ENCODE measurements at places on chromosomes 7 and 10.
A peak's percentile ranks its signal among the peaks of the same experiment; 100 is the strongest.

GRCh38 chr10:29876008-29876555 lies 183.3 kb downstream of the JCAD start:
- DNase-seq, result no peak

- no peak for DNase-seq
Measured at GRCh38 chr10:92479547-92479946, 94.3 kb downstream of the IDE start.

DNA sequence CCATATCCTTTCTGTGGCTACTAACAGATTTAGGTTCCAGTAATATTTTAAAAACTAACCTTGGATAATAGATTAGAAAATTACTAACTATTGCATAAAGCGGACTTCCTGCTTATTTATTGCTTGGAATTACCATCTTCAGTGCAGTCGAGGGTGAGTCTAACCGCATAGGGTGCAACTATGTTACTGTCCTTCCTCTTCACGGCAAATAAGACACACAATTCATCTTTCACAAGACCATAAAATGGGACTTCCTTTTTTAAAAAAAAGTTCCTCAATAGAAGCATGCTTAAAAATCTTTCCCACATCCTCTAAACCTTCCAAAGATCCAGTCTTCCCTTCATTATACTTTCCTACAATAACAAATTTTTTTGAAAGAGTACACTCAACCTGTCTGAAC lies 2.1 kb downstream of the SLC25A40 start:
- DNase-seq, result no peak

GRCh38 chr7:158706273-158706704 lies 1.7 kb upstream of the NCAPG2 start:
- no peak for DNase-seq

DNA sequence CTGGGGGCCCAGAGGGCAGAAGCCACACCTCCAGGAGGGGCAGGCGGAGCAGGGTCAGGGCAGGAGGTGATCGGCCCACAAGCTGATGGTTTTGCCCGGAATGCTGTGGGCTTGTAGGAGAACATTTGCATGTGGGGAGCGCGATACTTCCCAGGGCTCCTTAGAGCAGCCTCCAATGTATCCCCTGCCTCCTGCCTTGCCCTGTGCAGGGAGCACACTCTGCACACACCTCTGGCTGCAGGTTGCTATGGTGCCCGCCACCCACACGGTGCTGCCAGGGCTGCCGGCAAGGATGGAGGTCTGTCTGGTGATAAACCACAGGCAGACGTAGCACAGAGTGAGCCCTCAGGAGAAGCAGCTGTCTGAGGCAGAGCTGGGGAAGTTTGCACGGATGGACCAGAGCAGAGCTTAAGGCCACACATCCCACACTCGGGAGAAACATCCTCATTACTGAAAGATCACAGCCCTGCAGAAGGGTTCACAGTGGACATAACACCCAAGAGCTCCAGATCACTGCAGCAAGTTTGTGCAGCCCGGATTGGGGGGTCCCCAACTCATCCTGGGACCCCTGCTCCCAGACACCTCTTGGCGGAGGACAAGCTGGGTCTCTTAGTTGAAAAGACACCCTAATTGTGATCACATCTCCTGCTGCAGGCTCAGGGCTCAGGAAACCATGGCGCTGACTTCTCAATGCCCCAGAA lies 41.8 kb downstream of the VIPR2 start:
- peak; percentile 21 for DNase-seq

- peak; percentile 62 for DNase-seq
Measured at GRCh38 chr10:114404171-114405010, at the start of gene AFAP1L2. Gene AFAP1L2 (minus strand): TSS chr10:114404502. CDS start chr10:114404455, 47 bp downstream.

GRCh38 chr10:91162495-91163268 lies 57.8 kb upstream of the PCGF5 start:
- peak; percentile 68 for DNase-seq

- no peak for DNase-seq
Measured at GRCh38 chr10:88216976-88217375, 353.6 kb downstream of the PTEN start.

DNA sequence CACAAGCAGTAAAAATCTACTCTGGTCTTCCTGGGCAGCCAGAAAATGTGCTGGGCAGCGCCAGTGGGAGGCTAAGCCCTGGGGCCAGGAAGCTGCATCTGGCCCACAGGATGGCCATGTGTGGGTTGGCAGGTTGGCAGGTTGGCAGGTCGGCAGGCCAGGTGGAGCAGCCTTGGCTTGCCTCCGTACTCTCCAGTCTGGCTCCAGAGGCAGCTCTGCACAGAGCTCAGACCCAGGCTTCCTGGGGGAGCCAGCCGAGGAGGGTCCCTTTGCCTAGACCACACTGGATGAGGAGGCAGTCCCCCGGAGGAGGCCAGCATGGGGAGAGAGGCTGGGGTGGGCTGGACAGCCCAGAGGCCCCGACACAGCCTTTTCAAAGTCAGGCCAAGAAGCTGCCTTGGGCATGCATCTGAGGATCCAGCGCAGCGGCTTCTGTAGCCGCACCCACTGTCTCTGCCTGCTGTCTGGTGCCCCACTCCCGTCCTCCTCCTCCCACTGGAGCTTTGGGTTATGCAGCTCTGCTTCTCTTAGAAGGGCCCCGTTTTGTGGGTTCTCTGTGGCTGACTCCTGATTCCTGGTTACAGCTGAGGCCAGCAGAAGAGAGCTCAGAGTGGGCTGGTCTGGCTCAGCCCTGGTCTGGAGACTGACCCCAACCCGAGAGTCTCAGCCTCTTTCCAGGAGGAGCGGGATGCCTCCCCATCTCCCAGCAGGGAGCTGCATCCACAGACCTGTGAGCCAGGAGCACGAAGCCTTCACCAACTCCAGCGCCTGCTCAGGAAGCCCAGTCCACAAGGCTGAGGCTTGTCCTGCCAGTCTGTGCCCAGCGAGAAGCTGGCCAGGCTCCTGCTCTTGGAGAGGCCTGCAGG lies 44.6 kb downstream of the CFAP46 start:
- DNase-seq, result no peak

DNA sequence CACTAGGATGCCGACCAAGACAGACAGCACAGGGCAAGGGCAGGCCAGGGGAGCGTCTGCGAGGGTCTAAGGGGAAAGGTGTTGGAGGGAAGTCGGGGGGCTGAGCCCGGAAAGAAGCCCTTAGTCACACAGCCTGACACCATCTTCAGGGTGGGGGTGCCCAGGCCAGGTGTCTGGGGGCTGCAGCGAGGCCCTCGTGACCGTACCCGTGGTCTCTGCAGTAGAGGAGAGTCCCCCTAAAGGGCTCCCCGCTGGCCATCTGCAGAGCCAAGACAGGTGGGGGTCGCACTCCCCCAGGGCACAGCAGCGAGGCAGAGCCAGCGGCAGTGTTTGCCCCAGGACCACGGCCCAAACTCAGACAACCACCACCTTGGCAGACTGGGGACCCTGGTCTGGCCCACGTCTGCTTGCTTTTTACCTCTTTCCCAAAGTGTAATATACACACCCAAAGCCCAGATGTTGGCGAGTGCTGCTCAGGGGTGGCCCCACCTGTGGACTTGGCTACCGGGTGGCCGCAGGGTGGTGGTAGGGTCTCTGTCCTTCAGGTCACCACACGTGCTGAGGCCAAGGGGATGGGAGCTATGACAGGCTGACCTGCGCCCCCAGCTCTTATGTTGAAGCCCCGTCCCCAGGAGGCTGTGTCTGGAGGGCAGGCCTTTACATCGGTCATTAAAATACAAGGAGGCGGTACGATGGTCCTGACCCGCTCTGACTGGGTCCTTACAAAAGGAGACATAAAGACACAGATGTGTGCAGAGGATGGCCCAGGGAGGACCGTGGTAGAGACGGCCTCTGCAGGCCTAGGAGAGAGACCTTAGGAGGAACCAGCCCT lies 107.4 kb downstream of the DNAJB6 start:
- no peak for DNase-seq

DNA sequence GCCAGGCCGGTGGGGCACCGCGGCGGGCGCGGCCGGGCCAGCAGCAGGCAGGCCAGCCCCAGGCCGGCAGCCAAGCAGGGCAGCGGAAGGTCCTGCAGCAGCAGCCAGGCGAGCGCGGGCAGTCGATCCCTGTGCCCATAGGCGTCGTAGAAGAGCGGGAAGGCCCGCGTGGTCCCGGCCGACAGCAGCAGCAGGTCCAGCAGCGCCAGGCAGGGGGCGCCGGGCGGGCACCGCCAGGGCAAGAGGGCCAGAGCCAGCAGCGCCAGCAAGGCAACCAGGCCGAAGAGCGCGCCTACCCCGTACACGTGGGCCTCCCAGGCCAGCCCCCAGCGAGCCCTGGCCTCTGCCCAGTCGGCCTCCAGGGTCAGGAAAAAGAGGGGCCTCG lies 8.4 kb upstream of the RBM28 start:
- DNase-seq, result peak; percentile 75

GRCh38 chr10:35268323-35268722 lies 68.0 kb upstream of the CCNY start:
- no peak for DNase-seq

GRCh38 chr10:130029209-130029608 lies 65.1 kb upstream of the EBF3 start:
- no peak for DNase-seq

DNA sequence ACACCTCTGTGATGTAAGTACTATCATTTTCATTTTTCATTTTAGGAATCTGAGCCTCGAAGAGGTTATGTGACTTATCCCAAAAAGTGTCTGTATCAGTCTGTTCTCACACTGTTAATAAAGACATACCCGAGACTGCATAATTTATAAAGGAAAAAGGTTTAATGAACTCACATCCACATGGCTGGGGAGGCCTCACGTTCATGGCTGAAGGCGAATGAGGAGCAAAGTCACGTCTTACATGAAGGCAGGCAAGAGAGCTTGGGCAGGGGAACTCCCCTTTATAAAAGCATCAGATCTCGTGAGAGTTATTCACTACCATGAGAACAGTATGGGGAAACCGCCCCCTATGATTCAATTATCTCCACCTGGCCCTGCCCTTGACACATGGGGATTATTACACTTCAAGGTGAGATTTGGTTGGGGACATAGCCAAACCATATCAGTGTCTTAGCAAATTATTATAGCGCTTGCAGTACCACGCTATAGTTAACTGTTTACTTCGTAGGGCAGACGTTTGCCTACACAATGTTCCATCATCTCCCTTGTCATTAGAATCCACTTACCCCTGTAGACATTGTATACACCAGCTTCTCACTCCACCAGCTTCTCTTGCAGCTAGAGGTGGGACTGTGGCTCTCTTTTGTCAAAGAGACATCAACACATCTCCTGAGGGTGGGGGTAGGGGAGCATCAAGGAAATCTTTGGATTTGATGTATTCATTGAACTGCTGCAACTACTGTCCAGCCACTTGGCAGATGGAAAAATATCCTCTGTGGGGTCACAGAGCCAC lies 15.4 kb upstream of the NMT2 start:
- DNase-seq, result no peak

GRCh38 chr10:91340613-91341362 lies 69.4 kb upstream of the HECTD2 start:
- peak; percentile 61 for DNase-seq

DNA sequence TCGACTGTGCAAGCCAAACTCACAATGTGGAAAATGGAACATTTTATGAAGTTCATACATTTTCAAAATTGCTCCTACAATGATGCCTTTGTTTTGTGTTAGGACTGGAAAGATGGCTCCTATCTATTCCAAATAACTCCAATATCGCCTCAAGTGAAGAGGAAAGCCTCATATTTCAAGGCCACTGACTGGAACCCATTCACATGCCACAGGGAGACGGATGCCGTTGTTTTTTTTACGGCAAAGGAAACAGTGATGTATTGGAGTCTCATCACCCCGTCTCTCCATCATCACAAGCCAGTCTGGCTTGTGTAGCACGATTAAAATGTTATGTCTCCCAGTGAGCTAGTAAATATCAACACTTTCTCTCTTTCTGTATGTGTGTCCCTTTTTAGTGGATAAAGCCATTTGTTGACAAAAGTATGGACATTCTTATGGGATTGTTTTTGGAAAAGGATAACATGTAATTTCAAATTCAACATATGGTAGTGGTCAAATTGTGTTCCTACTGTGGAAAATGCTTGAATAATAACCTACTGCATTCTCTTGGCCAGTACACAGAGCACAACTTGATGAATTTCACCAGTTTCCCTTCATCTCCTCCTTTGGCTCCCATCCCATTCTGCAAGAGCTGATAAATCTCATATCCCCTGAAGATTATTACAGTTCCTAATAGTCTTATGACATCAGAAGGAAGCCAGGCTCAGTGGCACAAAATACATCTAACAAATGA lies 109.5 kb upstream of the PITRM1 start:
- no peak for DNase-seq

DNA sequence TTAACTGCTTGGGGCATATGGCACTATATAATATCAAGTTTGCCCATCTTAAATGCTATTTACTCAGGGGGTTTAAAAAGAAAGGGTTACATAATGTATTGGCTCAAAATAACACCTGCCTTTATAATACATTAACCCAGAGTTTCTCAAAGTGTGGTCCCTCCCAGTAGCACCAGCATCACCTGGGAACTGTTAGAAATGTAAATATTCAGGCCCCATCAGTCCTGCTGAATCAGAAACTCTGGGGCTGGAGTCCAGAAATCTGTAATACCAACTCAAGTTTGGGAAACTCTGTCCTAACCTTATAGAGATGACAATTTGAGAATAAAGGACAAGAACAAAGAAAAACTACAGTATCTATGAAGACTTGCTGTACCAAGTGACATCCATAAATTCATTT lies 270.7 kb downstream of the PARD3 start:
- DNase-seq, result no peak

GRCh38 chr10:121952226-121952625 lies 22.8 kb downstream of the NSMCE4A start:
- DNase-seq, result no peak

GRCh38 chr10:48446785-48447184 lies 140.3 kb downstream of the MAPK8 start:
- DNase-seq, result no peak

DNA sequence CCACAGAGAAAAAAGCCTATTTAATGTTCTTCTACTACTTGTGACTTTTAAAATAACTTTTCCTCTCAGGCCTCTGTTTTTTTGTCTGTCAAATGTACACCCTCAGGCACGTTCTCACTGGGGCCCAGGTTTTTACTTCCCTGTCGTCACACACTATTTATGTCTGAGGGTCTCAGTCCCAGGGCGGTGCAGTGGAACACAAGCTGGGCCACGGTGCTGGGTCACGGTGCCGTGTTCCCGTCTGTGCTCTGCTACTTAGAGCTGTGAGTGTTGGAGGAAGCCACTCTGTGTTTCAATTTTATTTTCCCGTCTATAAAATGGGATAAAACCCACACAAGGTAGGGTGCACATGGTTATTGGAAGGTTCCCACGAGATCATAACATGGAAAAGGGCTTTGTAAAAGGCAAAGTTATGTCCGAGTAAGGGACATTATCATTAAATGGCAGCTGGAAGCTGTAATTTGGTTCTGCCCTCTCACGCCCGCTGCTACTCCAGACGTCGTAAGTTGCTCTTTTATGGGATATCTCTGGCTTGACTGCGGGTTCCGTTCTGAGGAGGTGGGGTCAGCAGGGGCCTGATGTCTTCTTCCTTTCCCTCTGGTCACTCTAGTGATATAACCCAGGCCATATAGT lies 25.2 kb downstream of the ZNF775 start:
- peak; percentile 58 for DNase-seq

GRCh38 chr7:75950111-75950681 lies 35.2 kb downstream of the POR start:
- DNase-seq, result no peak
